KG1 (cell line): ENCODE measurements at places on chromosomes 1 and 21.

- no peak for DNase-seq
Measured at GRCh38 chr1:212700223-212700891, 717 bp upstream of the BATF3 start.

GRCh38 chr1:191572479-191572878, 585.8 kb upstream of the RGS18 start:
- no peak for DNase-seq

- no peak for DNase-seq
Measured at GRCh38 chr21:22250355-22250754, 1252.1 kb downstream of the NCAM2 start.

- no peak for DNase-seq
Measured at GRCh38 chr1:42915456-42915855, 43.2 kb downstream of the SLC2A1 start.

- no peak for DNase-seq
Measured at GRCh38 chr21:19045876-19046275, 642.3 kb upstream of the TMPRSS15 start.

DNA sequence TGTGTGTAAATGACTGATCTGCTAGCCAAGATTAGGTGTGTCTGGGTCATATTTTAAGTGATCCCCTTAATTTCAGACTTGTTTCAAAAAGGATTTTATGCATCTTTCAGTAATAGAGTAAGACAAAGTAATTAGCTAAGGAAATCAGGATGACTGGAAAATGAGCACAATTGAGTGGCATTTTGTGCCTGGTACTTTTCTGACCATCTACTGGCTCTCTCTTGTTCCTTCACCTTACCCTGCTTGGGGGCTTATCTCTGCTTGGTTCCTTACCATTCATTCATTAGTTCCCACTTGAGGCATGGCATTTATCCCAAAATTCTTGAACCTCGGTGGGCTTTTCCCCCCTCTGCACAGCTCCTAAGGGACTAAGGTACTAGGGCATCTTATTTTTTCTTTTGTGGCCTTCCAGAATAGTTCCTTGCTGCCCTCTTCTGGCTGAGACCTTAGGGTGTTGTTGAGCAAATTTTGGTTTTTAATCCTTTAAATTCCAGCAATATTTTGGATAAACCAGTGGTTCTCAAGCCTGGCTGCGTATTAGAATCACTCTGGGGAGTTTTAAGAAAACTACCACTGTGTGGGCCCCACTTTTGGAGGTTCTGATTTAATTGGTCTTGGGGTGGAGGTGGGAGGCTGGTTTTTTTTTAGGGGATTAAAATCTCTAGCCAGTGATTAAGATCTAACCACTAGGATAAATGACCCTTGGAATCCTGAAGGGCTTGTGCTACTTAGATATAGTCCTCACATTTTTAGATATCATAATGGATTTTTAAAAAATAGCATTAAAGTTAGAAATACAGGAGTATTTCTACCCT, 50.8 kb downstream of the HS2ST1 start:
- DNase-seq = no peak

GRCh38 chr1:63892632-63893395, 119.0 kb downstream of the ROR1 start:
- no peak for DNase-seq

GRCh38 chr21:20404915-20405314, 593.3 kb upstream of the NCAM2 start:
- no peak for DNase-seq

GRCh38 chr1:39531526-39531925, 40.1 kb downstream of the BMP8A start:
- no peak for DNase-seq
